ENCODE measurements at places on chromosomes 4 and X. TPM values are rescaled to one million over a fixed set of nuclear protein-coding genes. Genes with fewer than 3 reads are reported as not detected.

Gene GYPB
- polyA plus RNA-seq: not detected

Gene ADH1C
- polyA plus RNA-seq: 2.6 TPM

- no peak for DNase-seq
Measured at GRCh38 chrX:23403849-23404248, 69.2 kb downstream of the PTCHD1 start.

Gene PRSS12
- 41.5 TPM for polyA plus RNA-seq

Gene ODAPH
- polyA plus RNA-seq: not detected

DNA sequence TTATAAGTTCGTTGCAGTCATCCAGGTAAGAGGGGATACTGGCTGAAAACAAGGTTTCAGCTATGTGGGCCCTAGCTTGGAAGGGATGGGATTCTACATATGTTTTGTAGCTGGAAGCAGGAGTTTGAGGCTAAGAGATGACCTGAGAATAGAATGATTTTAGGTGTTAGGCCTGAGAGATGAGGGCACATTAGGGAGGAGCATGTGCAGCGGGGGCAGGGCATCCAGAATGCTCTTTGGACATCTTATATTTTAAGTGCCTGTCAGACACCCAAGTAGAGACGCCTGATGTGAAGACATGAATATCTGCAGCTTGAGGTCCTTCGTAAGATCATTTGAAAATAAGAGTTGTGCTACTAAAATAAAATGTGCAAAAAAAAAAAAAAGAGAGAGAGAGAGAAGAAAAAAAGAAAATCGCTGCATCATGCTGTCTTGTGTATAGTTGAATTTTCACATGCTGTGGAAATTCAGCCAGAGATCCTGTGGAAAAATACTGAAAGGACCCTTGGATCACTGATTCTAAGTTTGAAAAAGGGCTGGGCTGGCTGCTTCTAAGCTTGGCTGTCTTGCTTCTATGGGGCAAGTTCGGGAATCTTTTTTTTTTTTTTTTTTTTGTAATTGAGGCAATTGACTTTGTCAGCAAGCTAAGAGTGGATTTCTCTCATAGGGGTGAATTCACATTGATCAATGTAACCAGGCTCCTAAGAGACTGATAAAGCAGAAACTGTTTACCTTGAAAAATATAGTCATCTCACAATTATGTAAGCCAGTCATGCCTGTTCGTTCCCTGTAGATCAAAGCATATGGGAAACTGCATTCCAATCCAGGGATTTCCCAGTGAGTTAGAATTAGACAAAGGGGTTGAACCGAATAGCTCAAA is 341.0 kb upstream of the GATB start:
- DNase-seq: no peak

Gene KIAA1210
- polyA plus RNA-seq: 63.0 TPM

Gene DCAF12L1
- polyA plus RNA-seq: 12.8 TPM

Gene EREG
- not detected for polyA plus RNA-seq

DNA sequence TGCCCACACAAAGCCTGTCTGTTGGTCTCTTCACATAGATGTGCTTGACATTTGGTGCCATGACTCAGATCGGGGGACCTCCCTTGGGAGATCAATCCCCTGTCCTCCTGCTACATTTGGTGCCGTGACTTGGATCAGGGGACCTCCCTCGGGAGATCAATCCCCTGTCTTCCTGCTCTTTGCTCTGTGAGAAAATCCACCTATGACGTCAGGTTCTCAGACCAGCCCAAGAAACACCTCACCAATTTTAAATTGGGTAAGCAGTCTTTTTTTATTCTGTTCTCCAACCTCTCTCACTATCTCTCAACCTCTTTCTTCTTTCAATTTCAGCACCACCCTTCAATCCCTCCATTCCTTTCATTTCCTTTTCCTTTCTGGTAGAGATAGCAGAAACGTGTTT is 159.6 kb upstream of the AGTR2 start:
- DNase-seq: no peak

- DNase-seq: no peak
Measured at GRCh38 chr4:86448871-86449270, 89.0 kb upstream of the MAPK10 start.

- peak; percentile 53 for DNase-seq
Measured at GRCh38 chrX:69133921-69134542, 31.2 kb downstream of the PJA1 start.

GRCh38 chrX:74277846-74278245 is 26.1 kb upstream of the ZCCHC13 start:
- DNase-seq: no peak

Gene SH3TC1
- polyA plus RNA-seq: 3.2 TPM

DNA sequence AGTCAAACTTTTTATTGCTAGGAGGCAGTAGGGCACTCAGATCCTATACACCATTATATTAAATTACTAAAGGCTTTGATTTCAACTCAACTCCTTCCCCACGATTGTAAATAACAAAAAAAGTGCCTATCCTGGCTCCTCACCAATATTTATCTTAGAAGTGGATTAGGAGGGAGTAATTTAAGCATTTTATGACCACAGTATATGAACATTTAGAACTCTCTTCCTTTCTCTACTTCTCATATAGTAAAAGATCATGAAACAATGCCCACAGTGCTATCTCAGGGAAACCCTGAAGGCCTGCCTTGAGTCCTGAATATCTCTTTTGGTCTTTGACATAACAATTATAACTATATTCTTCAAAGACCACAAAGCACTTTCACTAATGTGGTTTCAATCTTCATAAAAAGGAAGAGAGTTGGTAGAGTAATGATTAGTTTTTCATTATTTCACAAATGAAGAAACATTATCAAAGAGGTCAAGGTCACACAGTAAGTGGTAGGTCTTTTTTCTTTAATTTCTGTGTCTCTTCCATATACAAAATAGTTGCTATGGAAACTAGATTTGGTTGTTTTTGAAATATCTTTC is 29.1 kb upstream of the ADH1C start:
- no peak for DNase-seq

Gene ASB12
- 0.67 TPM for polyA plus RNA-seq

DNA sequence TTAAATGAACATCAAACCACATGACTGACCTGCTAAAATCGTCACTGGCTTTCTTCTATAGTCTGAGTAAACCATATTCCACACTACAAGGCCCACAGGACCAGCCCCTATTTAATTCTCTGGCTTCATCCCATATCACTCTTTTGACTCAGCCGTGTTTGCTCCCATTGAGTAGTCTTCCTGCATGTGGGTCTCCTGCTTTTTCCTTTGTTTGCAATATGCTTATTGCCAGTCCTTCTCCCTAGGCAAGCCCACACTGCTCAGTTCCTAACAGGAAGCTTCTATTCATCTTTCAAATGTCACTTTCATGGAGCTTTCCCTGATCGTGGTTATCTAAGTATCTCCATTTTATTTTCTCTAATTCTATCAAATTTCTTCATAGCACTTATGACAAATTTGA is 329.6 kb downstream of the RAPGEF2 start:
- no peak for DNase-seq

Gene EDA
- 3.0 TPM for polyA plus RNA-seq

Gene NIPAL1
- polyA plus RNA-seq: 2.3 TPM

DNA sequence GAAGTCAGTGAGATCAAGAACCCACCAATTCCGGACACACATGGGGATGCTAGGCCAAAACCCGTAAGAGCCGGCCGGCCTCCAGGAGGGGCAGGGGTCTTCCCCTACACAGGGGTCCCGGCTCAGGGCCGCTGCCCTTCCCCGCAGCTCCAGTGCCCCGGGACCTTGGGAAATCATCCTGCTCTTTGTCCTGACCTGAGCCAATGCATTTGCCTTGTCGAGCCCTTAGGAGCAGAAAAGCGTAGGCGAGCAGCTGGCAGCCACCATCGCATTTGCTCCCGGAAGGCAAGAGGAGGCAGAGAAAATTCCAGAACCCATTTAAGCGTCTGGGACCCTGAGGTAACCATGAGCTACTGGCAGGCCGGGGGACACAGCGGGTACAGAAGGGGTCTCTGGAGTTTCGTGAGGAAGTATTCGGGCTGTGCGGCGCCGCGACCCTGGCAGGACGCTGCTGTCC is 7.4 kb upstream of the TNIP2 start:
- DNase-seq: no peak

GRCh38 chrX:7086384-7086783 is 61.1 kb upstream of the STS start:
- no peak for DNase-seq

DNA sequence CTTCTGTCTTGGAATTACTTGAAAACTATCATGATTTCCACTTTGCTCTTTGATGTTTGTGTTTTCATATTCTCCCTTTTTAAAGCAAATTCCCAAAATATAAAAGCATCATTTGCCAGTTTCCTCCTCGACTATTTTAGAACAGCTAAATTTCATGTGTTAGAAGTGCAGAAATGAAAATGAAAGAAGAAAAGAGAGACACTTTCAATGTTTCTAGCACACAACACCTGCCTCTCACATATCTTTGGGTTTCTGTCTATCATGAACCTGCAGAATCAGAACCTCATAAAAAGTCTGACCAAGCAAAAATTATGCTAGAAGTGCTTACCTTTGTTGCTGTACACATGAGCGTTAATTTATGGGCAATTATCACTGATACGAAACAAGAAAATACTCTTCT is 1.9 kb upstream of the NEUROG2 start:
- DNase-seq: no peak

DNA sequence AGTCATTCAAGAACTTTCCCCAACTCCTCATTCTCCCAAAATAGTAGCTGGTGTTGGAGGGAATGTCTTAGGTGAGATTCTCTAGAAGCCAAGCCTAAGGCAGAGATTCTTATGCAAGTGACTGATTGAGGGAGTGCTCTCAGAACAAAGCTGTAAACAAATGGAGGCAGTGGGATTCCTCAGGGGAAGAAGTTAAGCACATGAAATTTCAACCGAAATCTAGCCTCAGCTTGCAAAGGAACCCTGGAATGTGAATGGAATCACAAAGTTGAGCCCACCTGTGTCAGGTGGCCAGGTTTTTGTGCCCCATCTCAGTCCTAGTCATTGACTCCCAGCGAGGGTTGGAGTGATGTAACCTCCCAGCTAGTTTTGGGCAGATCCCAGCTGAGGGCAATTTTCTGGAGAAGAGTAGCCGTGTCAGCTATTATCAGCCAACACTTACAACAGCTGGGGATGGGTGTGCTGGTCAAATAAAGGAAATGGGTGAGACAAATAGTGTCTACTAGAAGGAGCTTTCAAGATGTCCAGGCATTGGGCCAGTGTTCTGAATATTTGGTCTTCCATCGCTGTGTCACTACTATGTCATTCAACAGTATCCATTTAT is 29.7 kb upstream of the FGF2 start:
- no peak for DNase-seq

Gene TENM3
- 10.9 TPM for polyA plus RNA-seq

DNA sequence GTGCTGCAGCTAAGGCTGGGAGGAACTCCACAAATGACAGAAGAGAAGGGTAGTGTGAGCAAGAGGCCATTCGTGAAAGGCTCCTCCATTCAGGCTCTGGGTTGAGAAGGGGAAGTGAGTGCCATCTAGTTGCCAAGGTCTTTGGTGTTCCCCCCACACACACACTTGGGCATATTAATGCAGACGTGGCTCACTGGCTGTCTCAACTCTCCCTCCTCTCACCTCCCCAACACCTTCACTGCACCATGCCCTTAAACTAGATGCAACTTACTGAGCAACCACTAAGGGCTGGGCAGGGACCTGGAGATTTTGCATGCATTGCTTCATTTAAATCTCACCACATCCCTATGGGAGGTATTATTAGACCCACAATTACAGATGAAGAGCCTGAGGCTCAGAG is 8.7 kb downstream of the CLRN2 start:
- DNase-seq: no peak

DNA sequence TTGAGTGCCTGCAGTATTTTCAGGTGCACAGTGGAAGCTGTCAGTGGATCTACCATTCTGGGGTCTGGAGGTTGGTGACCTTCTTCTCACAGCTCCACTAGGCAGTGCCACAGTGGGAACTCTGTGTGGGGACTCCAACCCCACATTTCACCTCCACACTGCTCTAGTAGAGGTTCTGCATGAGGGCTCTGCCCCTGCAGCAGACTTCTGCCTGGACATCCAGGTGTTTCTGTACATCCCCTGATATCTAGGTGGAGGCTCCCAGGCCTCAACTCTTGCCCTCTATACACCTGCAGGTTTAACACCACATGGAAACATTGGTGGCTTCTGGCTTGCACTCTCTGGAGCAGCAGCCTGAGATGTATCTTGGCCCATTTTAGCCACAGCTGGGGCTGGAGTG is 17.0 kb upstream of the NELFA start:
- no peak for DNase-seq

Gene HSFX2
- 11.8 TPM for polyA plus RNA-seq

Gene MAP3K15
- polyA plus RNA-seq: 1.7 TPM

Gene WDFY3
- 31.7 TPM for polyA plus RNA-seq

- DNase-seq: no peak
Measured at GRCh38 chr4:125303058-125303457, 11.7 kb upstream of the FAT4 start.

- no peak for DNase-seq
Measured at GRCh38 chr4:184053434-184053833, 148.3 kb downstream of the STOX2 start.

GRCh38 chr4:20017777-20018115 is 234.0 kb upstream of the SLIT2 start:
- no peak for DNase-seq

Gene XK
- 2.6 TPM for polyA plus RNA-seq

Gene MSANTD1
- 3.6 TPM for polyA plus RNA-seq

Gene COL4A5
- 13.4 TPM for polyA plus RNA-seq

Gene CPLX1
- 4.4 TPM for polyA plus RNA-seq

Gene FLNA
- 474 TPM for polyA plus RNA-seq

Gene TEX11
- 12.6 TPM for polyA plus RNA-seq

Gene PHEX
- polyA plus RNA-seq: 0.24 TPM

Gene FAM193A
- polyA plus RNA-seq: 50.4 TPM

Gene VCX2
- polyA plus RNA-seq: 13.9 TPM

Gene STK32B
- polyA plus RNA-seq: 29.7 TPM

Gene RPS6KA6
- 3.2 TPM for polyA plus RNA-seq

Measured in testis (tissue), 5 donors.